M059J (cell line): ENCODE measurements at places on chromosomes 6 and 20. TPM values are rescaled to one million over a fixed set of nuclear protein-coding genes. Genes with fewer than 3 reads are reported as not detected.
A peak's percentile ranks its signal among the peaks of the same experiment; 100 is the strongest.

SIRPD gene
- not detected in 2 replicates for total RNA-seq

RCAN2 gene
- 2.3 and 2.7 TPM in 2 replicates for total RNA-seq

VSTM2L gene
- total RNA-seq: 1.0 and 4.2 TPM in 2 replicates

TRIM31 gene
- not detected in 2 replicates for total RNA-seq

FABP7 gene
- total RNA-seq: not detected in 2 replicates

SMPD2 gene
- 10.9 and 14.6 TPM in 2 replicates for total RNA-seq

NOL4L gene
- total RNA-seq: 10.3 and 14.2 TPM in 2 replicates

DNA sequence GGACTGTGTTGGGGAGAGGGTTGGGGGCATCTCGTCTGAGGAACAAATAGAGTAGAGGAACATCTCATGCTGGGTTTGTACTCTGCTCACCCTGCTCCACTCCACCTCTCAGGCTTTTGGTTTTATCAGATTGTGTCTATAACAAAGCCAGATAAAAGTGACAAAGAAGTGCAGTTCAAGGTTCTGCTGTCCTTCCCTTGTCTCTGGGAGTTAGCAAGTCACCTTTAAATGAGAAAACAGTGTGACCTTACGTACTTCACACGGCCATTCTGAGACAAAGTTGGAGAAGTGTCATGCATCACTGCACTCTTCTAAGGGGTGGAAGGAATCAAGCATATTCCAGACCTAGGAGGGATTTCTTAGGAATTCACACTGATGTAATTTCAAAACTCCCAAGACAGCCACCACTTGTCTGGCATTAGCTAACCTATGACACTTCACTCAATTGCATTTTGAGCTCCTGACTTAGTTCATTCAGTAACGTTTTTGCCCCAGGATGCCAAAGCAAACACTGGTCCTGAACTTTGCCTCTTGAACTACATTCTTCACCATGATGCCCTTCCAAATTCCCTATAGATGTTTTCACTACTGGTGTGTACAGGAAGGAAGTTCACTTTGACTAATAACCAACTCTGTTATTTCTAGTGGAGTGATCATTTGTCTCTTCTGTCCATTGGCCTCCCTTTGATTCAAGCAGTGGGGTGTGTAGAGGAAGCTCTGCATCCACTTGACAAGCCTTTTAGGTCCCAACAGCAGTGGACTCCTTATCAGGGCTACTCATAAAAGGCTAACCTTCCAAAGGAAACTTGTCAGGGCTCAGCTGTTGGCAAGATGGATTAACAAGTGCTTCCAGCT, 647.6 kb upstream of the FLRT3 start:
- DNase-seq: no peak

GRCh38 chr6:170147832-170148708, 142.8 kb downstream of the DLL1 start:
- DNase-seq: no peak

DNA sequence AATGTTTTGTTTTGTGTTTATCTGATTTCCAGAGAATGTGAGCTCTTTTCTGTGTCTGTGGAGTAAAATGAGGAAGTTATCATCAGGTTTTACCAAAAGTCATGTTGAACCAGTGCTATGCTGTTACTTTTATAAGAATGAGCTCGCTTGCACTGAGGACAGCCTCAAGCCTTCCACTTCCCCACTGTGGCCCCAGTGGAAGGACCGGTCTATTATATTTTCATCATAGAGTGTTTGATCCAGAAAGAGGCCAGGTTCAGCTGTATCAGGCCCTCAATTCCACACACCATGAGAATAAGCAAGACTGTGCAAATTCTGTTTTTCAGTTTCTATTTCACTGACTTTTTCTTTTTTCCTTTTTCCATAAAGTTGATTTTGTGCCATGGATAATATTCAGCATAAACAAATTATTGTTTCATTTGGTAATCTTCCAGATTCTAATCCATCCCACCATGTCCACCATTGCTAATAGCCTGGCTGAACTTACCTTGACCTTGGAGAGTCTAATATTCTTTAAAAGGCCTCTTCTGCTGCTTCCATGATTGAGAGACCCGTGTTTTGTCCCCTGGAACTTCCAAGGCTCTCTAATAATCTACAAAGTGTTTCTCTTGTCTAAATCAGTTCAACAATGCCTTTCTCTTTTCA, 286.2 kb downstream of the THBS2 start:
- no peak for DNase-seq

DNA sequence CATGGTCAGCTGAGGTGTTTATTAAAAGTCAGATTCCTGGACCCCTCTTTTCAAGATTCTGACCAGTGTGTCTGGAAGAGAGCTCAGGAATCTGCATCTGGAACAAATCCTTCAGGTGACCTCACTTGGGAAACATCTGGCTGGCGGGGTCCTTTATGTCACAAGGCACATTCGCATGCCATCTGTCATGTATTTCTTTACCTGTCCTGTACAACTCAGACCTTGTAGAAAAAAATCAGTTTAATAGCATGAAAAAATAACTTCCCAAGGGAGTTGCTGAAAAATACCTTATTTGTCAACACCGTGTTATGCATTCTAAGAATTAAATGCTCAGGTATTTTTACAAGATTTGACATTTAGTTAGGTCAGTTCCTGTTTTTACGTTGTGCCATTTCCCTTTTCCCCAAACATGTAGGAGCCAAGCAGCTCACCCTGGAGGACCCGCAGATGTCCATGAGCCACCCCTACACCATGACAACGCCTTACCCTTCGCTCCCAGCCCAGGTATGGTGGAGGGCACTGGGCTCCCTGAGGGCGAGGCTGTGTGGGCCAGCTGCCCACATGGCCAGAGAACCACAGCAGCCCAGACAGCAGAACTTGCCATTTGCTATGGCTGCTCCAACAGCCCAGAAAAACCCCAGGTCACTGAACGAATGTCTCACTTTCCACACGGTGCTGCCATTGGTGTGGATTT, 4.0 kb downstream of the IRF4 start:
- DNase-seq: no peak

GRCh38 chr6:73513496-73513854, 7.4 kb downstream of the EEF1A1 start:
- peak; percentile 15 for DNase-seq

- no peak for DNase-seq
Observed at GRCh38 chr20:17602493-17602892, 32.6 kb downstream of the DSTN start.

- DNase-seq: peak; percentile 0
Observed at GRCh38 chr6:115091461-115091860, 748.6 kb upstream of the HS3ST5 start.
